ENCODE measurements at places on chromosomes 2 and 18.

DNA sequence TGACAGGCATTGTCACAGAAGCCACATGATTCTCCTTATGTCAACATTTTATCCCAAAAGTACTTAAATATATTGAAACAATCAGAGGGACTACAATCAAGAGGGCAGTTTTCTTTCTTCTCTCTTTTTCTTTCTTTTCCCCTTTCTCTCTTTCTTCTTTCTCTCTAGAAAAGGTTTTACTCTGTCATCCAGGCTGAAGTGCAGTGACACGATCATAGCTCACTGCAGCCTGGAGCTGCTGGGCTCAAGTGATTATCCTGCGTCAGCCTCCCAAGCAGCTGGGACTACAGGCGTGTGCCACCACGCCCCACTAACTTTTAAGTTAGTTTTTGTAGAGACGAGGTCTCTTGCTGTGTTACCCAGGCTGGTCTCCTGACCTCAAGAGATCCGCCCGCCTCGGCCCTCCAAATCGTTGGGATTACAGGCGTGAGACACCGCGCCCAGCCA lies 1.0 kb upstream of the PRKD3 start:
- DNase-seq, result no peak

- DNase-seq, result no peak
These were observed 19.0 kb downstream of the CEP68 start for GRCh38 chr2:65075176-65075575.

DNA sequence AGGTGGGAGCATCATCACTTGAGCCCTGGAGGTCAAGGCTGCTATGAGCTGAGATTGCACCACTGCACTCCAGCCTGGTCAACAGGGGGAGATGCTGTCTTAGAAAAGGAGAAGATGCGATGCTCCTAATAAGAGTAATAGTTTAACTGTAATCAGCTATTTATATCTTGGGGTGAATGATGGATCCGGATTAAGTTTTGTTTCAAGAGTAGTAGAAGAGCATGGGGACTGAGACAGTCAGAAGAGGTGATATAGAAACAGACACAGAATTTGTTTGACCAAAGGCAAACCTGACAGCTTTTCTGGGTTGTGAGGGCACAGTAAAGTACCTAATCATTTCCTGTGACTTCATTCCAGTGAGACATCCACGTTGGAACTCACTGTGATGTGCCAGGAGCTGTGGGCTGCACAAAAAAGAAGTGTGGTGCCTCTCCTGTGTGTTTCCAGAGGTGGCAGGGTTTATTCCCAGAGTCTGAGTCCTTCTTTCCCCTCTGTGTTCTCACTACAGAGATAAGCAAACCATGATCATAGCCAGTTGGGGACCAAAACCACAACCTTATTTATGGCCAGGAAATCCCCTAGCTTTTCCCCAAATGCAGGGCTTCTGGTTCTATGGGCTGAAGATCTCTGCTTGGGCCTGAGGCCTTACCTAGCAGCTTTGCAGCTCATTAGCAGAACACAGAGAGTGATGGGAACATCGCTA lies 113.7 kb downstream of the XRCC5 start:
- DNase-seq, result no peak

DNA sequence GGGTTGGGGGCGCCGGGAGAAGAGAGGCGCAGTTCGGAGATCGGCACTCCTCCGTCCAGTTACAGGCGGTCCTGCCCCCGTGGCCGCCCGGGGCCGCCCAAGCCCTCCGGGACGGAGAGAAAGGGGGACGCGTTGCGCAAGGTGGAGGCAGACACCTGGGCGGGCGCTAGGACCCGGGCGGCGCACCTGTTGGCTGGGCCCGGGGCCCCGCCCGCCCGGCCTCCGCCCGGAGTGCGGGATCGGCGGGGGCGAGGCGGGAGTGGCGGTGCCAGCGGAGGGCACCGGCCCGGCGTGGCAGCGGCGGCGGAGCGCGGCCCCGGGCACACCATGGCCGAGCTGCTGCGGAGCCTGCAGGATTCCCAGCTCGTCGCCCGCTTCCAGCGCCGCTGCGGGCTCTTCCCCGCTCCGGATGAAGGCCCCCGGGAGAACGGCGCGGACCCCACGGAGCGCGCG lies at the start of gene SGPP2:
SGPP2 (plus strand) TSS at position 268 of the 453 bp plus-strand sequence; CDS start at position 328, 60 bp downstream.
- no peak for DNase-seq

GRCh38 chr2:37244017-37244416 lies 12.6 kb downstream of the NDUFAF7 start:
- DNase-seq, result no peak

DNA sequence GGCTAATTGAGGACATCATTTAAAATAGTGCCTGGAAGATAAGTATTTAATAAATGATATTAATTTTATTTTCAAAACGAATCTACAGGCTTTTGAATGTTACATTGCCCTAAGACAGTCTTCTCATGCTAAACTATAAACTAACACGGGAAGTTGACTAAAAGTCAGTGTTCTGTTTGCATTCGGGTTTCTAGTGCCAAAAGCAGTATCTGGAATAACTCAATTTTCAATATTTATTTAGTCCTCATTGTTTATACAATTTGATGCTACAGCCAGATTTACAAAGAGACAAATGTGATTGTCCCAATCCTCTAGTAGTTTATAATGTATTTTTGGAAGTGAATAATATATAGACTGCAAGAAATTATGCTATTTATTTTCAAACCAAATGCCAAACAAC lies 429.2 kb downstream of the LRP1B start:
- DNase-seq, result no peak

- no peak for DNase-seq
These were observed 128.9 kb downstream of the WDSUB1 start for GRCh38 chr2:159157361-159158209.

GRCh38 chr2:158755310-158756087 lies 39.6 kb upstream of the DAPL1 start:
- DNase-seq, result no peak

DNA sequence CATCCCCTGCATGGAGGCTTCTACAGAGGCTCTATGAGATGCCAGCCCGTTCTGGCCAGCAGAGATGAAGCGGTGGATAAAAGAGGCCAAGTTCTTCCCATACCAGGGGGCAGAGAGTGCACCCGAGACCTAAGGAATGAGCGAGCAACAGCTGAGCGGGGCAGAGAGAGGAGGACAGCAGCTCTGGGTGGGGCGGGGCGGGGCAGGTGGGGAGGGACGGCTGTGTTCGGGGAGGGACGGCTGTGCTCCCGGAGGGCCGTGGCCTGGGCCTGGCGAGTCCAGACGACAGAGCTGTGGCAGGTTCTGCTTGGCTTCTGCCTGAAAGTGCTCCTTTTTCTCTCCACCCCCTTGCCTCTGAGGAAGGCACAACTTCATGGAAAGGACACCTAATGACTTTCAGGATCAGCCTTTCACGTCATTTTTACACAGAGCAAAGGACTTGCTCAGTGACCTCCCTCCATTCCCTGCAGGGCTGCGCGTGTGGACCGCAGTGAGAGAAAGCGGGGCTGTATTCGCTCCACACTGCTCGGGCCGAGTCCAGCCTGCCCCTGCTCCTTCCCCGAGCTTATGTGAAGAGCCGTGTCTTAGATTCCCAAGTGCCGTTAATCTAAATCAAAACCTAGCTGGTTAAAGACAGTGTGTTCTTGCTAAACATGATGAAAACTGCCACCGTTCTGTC lies 232.9 kb downstream of the HDAC4 start:
- no peak for DNase-seq

DNA sequence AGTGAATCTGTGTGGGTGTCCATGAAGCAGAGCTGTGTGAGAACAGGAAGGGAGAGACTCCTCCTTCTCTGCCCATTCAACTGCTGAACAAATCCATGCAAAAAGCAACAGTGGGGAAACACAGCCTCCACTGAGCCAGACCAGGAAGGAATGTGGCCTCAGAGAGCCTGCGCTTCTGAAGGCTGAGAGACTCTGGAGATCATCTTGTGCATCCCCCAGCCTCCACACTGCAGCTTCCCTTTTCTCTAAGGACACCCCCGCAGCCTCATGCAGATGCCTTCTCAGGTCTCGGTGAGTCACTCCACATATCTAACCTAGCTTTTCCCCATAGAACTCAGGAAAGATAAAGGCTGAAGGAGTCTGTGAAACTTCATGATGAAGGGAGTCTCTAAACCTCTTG lies 402.9 kb downstream of the TNS1 start:
- DNase-seq, result no peak

DNA sequence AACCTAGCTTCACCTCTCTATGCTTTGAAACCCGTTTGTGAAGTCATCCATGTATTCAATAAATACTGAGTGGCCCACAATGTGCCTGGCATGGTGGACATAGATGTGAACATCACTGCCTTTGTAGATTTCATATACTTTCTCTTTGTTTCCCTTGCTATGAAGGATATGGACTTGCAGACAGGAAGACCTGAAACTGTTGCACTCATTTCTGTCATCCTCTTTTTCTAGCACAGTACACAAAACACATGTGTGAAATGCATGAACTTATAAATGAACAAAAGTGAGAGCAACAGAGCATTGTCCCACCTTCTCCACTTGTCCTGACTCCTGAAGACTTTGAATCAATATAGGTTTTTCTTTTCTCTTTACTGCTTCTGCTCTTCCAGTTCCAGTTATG lies 249.4 kb upstream of the LINC00305 start:
- no peak for DNase-seq

GRCh38 chr2:174778085-174778981 lies 14.1 kb upstream of the CHRNA1 start:
- peak; percentile 76 for DNase-seq

DNA sequence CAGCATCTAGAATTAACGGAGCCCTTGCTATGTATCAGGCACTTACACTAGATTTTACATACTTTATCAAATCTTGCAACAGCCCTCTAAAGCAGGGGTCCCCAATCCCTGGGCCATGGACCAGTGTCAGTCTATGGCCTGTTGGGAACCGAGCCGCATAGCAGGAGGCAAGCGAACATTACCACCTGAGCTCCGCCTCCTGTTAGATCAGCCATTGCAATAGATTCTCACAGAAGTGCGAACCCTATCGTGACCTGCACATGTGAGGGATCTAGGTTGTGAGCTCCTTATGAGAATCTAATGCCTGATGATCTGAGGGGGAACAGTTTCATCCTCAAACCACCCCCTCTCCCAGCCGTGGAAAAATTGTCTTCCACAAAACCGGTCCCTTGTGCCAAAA lies 13.4 kb downstream of the DNAJB2 start:
- DNase-seq, result peak; percentile 48

GRCh38 chr2:11812466-11813248 lies 66.2 kb downstream of the LPIN1 start:
- no peak for DNase-seq

DNA sequence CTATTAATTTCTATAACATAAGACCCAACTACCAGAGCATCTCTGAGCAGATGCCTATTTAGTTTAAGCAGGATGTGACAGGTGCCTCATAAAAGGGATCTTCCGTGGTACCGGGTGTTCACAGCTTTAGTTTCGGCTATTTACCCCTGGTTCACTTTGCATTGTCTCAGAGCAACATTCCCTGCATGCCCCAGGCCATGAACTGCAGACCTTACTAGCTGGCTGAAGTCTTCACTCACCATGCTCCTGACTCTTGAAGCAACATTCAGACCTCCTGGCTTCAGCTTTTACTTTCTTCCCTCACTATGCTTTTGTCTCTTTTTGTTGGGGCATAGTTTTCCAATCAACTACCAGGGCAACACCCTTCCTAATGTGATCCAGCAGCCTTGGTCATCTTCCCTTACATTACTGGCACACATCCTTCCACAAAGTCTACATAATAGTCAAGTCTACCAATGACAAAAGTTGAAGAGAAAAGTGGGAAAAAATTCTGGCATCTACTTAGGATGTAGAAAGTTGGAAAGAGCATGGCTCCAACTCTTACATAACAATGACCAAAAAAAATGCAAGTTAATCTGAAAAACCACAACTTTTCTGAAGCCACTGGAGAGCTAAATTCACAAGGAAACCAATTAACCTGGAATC lies 99.2 kb downstream of the SESTD1 start:
- no peak for DNase-seq

DNA sequence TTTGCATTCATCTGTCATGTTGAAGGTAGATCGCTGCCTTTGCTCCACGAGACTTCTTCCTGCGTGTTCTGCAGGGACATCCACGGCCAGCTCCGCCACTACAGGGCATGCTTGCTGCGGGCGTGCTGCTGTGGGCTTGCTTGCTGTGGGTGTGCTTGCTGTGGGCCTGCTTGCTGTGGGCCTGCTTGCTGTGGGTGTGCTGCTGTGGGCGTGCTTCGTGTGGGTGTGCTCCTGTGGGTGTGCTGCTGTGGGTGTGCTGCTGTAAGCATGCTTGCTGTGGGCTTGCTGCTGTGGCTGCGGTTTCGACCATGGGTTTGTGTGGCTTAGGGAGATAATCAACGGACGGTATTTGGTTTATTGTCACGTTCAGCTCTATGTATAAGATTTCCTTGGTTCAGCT lies 161.3 kb upstream of the NFATC1 start:
- DNase-seq, result no peak

- DNase-seq, result no peak
These were observed 10.4 kb upstream of the FAM228A start for GRCh38 chr2:24164416-24164973.

- no peak for DNase-seq
These were observed 253.0 kb downstream of the DCDC2C start for GRCh38 chr2:3956406-3956805.

GRCh38 chr18:60984510-60984909 lies 348.7 kb upstream of the CDH20 start:
- DNase-seq, result no peak

- no peak for DNase-seq
These were observed 443.2 kb upstream of the SPHKAP start for GRCh38 chr2:228624733-228625132.

DNA sequence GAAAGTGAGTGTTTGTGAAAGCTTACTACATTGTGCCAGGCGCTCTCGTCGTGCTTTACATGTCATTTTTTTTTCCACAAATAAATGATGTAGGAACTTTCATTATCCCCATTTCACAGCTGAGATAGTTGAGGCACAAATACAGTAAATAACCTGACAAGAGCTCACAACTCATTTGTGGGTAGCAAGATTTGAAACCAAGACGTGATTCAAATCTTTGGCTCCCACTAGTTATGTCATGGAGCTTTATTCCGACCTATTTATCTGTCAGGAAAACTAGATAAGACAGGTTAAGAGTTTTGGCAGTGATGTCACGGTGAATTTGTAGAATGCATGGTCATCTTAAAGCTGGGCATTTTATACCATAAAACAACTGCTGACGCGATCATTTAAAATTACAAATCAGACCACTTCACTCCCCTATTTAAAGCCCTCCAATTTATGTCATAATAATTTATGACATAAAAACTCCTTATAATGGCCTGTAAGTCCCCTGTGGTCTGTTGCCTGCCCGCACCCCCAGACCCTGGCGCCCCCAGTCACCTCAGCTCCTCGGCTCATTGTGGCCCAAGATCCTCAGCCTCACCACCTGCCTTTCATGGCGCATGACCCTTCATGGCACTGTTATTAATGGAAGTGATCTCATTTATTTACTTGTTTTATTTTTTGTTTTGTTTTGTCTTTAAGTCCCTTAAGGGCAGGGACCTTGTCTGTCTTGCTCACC lies 678 bp upstream of the ZNF24 start:
- no peak for DNase-seq

DNA sequence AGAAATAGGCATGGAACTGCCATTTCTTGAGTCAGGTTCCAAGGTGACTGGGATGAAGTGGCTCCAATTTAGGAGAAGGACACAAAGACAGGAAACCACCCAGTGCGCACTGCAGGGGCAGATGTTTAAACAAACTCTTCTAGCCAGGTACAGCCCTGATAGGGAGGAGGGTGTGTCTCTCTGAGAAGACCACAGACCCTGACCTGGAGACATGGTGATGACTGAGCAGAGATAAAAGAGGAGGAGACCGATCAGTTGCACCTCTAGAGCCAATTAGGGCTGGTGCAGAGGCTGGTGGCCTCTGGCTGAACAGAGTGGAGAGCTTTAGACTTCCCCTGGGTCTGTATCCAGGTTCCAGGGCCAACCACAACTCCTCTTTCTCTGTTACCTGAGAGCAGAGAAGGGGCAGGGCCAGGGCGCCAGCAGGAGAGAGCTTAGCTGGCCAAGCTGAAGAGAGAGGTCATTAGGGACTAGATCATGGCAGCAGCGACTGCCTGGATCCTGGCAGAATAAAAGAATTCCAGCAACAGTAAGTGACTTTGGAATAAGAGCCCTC lies 5.4 kb upstream of the SPOPL start:
- no peak for DNase-seq

Data from ascending aorta (tissue), 2 donors.